C1 segment of cervical spinal cord (tissue), 14 donors: ENCODE measurements at places on chromosomes 3 and 15.
A peak's percentile ranks its signal among the peaks of the same experiment; 100 is the strongest.

DNA sequence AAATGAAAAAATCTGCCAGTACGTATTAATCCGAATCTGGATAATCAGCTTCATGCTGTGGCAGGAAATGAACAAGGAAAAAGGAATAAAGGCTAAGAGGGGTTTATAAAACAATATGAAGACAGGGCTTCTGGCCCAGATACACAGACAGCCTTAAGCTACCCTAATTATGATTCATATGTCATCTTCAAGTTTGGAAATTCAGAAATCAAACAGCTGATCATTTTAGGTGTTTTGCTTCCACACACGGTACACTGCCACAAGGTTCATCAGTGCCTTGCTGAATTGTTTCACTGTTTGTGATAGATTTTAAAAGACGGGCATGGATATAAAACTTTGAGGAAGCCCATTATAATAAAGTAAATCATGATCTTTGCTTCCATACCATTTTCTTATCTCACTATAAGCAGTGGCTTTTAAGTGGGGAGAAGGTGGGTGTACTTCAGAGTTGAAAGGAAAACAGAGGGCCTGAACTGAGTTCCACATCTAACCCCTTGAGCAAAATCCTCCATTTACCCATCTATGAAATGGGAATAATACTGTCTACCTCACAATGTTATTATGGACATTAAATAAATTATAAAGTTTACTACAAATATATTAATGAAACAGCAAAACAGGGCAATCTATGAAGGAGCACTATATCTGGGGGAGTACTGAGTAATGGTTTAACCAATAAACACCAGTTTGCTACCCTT lies 15.7 kb downstream of the GTPBP8 start:
- no peak for DNase-seq

DNA sequence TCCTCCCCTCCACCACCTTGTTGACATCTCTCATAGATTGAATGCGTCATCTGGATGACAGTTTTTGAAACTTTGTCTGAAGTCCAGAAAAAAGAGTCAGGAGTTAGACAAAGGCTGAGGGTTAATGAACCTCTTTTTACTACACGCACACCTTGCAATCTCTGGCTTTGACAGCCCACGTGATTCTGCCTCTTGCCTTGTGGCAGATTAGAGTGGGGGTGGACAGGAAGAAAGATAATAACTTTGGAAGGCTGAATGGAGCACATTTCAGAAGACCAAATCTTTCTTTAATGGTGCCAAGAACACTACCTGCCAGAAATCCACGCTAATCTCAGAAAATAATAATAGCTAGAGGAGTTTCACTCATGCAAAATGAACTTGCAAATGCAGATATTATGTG lies 327.9 kb upstream of the TRIM42 start:
- DNase-seq = no peak

GRCh38 chr15:25134546-25134945 lies 179.8 kb downstream of the SNRPN start:
- no peak for DNase-seq

- DNase-seq = no peak
These were observed 35.1 kb downstream of the B3GNT5 start for GRCh38 chr3:183288117-183288516.

- no peak for DNase-seq
These were observed 20.5 kb upstream of the MINDY4B start for GRCh38 chr3:150925751-150926201.

- DNase-seq = no peak
These were observed 28.0 kb downstream of the FAM3D start for GRCh38 chr3:58638591-58638990.

- DNase-seq = no peak
These were observed 13.7 kb upstream of the PARP6 start for GRCh38 chr15:72285927-72286516.

GRCh38 chr3:159852821-159853505 lies 135.7 kb upstream of the IL12A start:
- DNase-seq = peak; percentile 72

DNA sequence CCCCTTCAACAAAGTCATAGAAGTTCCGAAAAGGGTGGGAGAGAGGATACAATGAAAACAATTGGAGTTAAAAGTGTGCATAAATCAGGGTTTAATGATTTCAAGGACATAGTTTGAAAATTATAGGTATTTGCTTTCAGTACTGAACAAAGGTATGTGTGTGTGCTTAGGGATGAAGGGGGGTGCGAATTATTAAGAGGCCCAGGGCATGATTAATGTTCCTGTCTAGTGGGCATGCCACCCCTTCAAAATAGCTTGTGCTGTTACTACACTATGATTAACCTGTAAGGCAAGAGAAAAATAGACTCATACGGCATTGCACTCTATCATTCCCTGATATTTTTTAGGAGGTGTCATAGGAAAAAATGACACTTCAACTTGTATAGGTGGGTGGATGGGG lies 731.6 kb downstream of the NAALADL2 start:
- no peak for DNase-seq

GRCh38 chr15:98294126-98294525 lies 333.6 kb downstream of the ARRDC4 start:
- DNase-seq = no peak

GRCh38 chr3:46908294-46908985 lies 30.9 kb downstream of the PTH1R start:
- DNase-seq = no peak

- DNase-seq = no peak
These were observed 260.6 kb upstream of the MME start for GRCh38 chr3:154819491-154819890.

DNA sequence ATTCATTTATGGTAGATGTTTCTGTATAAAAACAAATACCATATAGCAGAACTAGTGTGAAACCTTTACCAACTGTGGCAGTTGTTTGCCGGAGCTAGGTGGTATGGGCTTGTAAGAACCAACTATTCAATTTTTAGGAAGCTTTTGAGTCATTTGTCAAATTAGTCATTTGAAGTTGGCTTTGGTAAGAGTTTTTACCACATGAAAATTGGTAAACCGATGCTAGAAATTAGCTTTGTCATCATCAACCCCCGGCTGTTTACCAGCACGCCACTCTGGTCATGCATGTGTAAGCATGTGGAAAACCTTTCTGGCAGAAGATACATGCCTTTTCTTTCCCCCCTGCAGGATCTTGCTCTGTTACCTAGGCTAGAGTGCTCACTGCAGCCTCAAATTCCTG lies 63.3 kb downstream of the IL1RAP start:
- no peak for DNase-seq
